ENCODE measurements at places on chromosomes 7 and 10. TPM values are rescaled to one million over a fixed set of nuclear protein-coding genes. Genes with fewer than 3 reads are reported as not detected.

ZPBP gene
- total RNA-seq, result not detected

GPR141 gene
- total RNA-seq, result not detected

FEZF1 gene
- not detected for total RNA-seq

MSMB gene
- not detected for total RNA-seq

FIGNL1 gene
- total RNA-seq, result 16.8 TPM
